ENCODE measurements at places on chromosomes 7 and 10. TPM values are rescaled to one million over a fixed set of nuclear protein-coding genes. Genes with fewer than 3 reads are reported as not detected.

- no peak for DNase-seq
Measured at GRCh38 chr10:103276251-103276895, 565 bp upstream of the INA start.

GRCh38 chr7:154698726-154699291, 304.1 kb downstream of the PAXIP1 start:
- no peak for DNase-seq

- no peak for DNase-seq
Measured at GRCh38 chr7:130084037-130084875, 13.9 kb downstream of the KLHDC10 start.

Gene TMEM213
- not detected for polyA plus RNA-seq

Gene IL15RA
- 4.4 TPM for polyA plus RNA-seq

GRCh38 chr7:2141651-2142050, 91.1 kb downstream of the MAD1L1 start:
- DNase-seq = no peak

- no peak for DNase-seq
Measured at GRCh38 chr7:114910787-114911186, 11.1 kb upstream of the MDFIC start.

DNA sequence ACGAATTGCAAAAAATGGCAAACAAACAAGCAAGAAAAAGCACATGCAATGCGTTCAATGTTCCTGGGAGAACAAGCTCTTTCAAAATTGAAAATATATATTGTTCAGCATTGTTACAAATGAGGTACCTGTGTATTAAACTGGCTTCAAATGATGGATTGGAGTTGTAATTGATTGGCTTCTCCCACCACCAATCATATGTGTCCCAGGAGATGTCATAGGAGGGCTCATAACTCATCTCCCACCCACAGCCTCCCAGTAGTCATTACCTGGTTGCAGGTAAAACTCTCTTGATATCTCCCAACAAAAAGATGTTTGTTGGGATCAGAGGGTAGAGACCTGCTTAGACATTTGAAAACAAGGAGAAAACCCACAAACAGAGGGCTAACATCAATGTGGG, 302.9 kb downstream of the BAMBI start:
- DNase-seq = no peak

GRCh38 chr7:15864626-15864991, 178.1 kb upstream of the MEOX2 start:
- DNase-seq = no peak

- no peak for DNase-seq
Measured at GRCh38 chr7:123410273-123410904, 124.0 kb downstream of the IQUB start.

- DNase-seq = no peak
Measured at GRCh38 chr7:122416336-122416735, 111.8 kb upstream of the FEZF1 start.

DNA sequence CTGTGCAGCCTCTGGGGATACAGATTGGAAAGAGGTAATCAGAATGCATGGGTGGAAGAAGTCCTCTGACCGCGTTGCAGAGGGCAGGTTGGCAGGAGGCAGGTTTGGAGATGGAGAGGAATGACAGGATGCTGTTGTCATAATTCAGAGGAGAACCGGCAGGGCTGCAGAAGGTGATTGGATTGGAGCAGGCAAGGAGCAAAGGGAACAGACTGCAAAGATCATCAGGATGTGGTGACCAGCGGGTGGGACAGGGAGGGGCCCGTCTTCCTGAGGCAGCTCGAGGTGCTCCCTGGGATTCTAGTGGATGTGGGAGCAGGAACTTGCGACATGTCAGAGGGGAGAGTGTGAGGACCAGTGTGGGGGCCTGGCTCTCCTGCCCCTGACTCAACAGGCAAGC, 78.5 kb upstream of the PPIF start:
- no peak for DNase-seq

DNA sequence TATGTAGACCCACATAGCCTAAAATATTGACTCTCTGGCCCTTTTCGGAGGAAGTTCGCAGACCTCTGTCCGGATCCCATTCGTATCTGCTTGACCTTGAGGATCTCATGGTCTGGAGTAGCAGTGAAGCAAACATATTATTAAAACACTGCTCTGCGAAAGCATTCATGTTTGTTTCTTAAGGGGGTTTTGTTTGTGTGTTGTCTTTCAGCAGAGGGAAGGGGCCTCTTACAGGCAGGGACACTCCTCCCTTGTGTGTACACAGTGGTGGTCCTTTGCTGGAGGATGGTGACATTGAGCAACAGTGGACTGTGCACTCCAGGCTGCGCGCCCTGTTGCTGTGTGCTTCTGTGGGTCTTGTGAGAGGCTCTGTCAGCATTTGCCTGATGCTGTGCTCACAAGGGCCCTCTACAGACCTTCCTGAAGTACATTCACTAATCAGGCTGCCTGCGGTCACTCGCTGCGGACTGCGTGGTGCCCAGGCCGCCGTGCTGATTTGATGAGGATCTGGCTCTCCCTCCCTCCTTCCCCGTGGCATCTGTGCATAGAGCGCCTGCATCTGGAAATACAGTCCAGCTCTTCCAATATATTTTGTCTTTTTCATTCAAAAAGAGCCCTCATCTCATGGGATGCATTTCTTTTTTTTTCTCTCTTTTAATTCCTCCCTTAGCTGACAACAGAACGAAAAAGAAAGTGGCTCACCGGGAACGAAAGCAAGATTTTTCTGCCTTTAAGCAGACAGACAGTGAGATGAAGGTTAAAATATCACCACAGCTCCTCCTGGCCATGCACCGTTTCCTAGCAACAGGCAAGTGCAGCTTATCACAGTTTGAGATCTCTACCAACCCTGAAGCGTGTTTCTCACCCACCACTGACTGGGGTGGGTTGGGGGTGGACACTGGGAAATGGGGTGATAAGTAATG, 135.8 kb downstream of the CNNM2 start:
- peak; percentile 45 for DNase-seq

- DNase-seq = no peak
Measured at GRCh38 chr7:48621076-48621475, 303.3 kb upstream of the CDC14C start.

Gene NEUROD6
- polyA plus RNA-seq = not detected

DNA sequence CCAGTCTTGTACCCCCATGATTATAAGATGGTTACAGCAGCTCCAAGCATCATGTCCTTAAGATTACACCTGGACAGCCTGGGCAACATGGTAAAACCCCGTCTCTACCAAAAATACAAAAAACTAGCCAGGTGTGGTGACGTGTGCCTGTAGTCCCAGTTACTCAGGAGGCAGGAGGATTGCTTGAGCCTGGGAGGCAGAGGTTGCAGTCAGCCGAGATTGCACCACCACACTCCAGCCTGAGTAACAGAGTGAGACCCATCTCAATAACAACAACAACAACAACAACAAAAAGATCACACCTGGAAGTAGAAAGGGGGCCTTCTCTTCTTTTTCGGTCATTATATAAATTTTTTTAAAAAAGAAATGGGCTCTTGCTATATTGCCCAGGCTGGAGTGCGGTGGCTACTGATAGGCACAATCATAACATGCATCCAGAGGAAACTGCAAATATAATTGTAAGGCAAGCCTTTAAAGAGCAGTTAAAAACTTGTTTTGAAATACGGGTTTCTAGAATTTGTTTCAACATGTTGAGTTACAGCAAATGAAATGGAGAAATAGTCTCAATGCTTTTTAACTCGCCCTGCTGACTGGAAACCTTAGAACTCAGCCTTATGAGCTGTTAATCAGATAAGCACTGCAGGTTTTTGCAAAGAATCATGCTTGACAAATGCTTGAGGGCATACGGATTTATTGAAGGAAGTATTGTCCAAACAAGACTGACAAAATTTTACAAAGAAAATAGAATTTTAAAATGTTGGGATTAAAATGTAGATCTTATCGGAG, 4.7 kb upstream of the ENTPD7 start:
- no peak for DNase-seq

Gene LFNG
- polyA plus RNA-seq = 2.4 TPM

DNA sequence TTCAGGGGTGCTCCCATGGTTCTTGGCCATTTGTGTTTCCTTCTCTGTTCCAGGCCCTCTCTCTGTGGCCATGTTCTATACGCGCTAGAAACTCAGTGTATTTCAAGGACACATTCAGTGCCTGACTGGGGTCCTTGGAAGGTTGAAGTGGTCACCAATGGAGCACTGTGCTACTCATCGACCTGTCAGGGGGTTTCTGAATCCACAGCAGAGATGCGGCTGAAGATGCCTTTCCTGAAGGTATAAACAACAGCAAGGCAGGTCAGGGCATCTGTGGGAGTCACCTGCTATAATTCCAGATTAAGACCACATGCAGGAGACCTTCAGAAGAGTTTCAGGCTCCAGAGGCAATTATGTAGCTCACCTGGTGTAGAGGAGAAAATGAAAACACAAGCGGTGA, 86.8 kb upstream of the MGMT start:
- no peak for DNase-seq

DNA sequence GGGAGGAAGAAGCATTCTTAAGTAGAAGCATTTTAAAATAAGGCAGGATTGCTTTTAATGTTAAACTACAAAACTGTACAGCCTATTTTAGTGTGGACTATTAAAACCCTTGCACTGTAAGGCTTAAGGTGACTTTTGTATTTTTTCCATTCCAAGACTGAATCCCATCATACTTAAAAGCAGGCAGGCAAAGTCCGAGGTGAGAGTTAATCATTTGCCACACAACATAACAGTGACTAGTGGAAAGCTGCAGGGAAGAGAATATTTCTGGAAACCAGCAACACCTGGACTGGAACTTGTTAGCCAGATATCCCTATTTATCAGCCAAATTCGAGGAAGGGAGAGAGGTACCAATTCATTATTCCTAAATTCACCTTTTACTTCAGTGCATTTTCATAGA, 3.5 kb downstream of the PRR15 start:
- DNase-seq = no peak

DNA sequence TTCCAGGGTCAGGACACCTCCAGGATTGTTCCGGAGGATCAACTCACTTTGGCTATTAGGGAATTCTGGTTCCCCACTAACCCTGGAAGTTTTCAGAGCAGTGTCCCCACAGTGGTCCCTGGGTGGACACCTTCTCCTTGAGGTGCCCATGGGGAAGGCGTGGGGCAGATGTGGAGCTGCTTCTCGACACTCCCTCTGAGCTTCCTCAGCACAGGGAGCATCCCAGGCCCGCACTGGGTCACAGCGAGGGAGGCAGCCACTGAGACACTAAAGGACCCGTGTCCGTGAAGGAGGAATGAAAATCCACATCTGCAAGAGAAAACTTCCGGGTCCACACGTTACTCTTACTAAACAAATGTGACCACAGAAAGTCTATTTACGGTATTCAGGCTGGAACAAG, 48.2 kb upstream of the MNX1 start:
- no peak for DNase-seq

Gene C10orf62
- not detected for polyA plus RNA-seq

GRCh38 chr10:46231087-46231486, 55.7 kb upstream of the ANTXRL start:
- DNase-seq = no peak

- no peak for DNase-seq
Measured at GRCh38 chr7:101743995-101744360, 73.4 kb upstream of the CUX1 start.

- DNase-seq = no peak
Measured at GRCh38 chr10:129694691-129695243, 227.7 kb downstream of the MGMT start.

Gene CHAT
- polyA plus RNA-seq = not detected

- DNase-seq = no peak
Measured at GRCh38 chr10:27568196-27569175, 64.4 kb downstream of the RAB18 start.

- no peak for DNase-seq
Measured at GRCh38 chr10:104246976-104247375, 7.7 kb upstream of the GSTO1 start.

GRCh38 chr10:91493313-91493712, 83.2 kb downstream of the HECTD2 start:
- no peak for DNase-seq

Gene URGCP
- polyA plus RNA-seq = 25.5 TPM

DNA sequence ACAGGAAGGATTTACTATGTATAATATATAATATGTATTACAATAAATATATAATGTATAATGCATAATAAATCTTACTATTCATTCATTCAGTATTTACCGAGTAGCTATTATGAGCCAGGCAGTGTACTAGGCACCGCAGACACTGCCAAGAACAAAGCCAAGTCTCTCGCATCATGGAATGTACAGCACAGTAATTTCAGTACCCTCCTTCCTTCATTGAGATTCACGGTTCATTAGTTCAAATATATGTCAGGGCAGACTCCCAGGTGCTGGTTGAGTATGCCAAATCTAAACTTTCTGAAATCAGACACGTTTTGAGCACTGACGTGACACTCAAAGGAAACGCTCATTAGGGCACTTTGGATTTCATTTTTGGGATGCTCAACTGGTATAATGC, 9.1 kb downstream of the USP6NL start:
- no peak for DNase-seq

All from AG04450 (cell line).